ENCODE measurements at places on chromosomes 13 and 19.

- no peak for DNase-seq
Measured at GRCh38 chr19:29372461-29372860, 153.3 kb upstream of the VSTM2B start.

- no peak for DNase-seq
Measured at GRCh38 chr13:113002206-113002912, 33.3 kb downstream of the MCF2L start.

DNA sequence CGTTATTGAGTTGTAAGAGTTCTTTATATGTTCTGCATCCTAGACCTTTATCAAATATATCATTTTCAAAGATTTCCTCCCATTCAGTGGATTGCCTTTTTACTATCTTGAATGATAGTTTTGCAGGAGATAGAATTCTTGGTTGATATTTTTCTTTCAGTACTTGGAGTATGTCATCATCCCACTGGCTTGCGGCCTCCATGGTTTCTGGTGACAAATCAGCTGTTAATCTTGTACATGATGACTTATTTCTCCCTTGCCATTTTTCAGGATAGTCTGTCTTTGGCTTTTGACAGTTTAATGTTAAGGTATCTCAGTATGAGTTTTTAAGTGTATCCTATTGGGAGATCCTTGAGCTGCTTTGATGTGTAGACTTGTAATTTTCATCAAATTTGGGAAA lies 8.5 kb downstream of the ZNF557 start:
- DNase-seq: no peak

DNA sequence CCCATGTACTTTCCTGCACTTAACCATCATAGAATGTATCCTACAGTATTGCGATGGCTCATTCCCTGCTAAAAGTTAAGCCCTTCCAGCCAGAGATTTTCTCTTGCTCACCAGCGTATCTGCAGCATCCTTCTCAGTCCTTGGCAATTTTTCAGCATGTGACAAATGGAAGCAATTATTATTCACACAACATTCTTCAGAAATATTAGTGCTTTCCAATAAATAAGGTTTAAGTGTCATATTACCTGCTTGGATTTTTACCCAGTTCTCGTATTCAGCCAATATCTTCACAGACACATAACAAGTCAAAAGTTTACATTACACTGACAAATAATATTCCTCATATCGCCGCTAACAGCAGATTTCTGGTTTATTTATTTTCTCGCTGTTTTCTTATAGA lies 82.3 kb downstream of the POU4F1 start:
- DNase-seq: no peak

GRCh38 chr19:36668646-36669045 lies 2.0 kb upstream of the ZNF461 start:
- DNase-seq: no peak

DNA sequence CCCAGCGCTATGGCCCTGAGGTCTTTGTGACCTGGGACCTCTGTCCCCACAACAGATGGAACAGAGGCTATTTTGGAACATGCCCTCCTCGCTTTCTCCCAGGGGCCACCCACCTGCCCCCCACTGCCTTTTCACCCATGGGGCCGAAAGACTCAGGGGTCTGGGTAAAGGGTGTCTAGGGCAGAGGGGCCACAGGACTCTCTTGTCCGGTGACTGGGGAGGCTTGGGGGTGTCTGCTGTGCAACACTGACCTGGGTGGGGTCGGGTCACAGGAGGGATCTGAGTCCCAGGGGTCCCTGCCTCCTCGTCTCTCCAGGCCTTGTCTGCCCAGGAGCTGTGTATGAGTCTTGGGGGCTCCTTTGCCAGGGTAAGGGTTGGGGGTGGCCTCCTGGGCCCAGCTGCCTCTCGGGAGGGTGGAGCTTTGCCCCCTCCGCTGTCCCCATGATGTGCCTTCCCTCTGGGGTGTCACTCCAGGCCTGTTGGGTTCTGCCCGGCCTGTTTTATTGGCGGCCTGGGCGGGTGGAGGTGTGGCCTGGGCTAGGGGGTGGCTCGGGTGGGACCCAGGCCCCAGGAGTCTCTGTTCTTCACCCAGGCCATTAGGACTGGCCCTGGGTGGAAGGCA lies 2.1 kb downstream of the ARID3A start:
- DNase-seq: no peak

DNA sequence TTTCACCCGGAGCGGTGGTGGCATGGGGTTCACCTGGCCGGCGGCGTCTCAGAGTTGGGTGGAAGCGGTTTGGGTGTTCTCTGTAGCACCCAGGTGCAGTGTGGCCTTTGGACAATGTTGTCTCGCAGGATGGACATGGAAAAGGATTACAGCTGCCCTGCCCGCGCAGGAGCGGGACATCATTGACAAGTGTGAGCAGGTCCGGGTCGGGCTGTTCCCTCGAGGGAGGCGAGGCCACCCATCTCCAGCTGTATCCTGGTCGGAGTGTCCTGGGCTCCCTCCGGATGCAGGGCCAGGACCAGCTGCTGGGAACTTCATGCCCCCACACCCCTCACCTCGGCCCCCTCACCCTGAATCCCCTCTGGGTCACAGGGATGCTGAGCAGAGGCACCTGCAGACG lies 7.8 kb upstream of the ZNF14 start:
- DNase-seq: no peak

DNA sequence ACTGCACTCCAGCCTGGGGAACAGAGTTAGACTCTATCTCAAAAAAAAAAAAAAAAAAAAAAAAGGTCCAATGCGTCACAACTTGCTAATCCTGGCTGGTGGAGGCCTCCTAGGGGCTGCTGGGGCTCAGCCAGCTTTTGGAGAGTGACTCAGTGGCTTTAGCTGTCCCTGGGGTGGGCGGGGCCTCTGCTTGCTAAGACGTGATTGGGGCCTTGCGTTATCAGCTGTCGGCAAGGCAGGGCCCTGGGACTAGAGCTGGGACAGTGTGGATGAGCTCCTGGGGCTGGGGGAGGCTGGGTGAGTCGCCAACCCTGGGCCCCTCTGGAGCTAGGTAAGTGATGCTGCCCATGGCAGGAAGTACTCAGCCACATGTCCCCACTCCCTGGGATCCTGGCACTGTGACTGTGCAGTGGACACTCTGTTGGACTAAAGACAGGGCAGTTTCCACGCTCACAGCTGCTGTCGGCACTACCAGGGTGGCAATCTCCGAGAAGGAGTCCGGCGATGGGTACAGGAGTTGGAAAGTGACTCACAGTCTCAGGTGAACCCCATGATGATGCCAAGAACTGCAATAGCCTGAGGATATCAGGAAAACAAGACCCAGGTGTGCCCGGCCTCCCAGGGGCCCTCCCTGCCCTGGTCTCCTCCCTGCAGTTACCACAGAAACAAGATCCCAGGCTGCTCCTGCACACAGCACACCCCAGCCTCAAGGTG lies 32.2 kb downstream of the F2RL3 start:
- no peak for DNase-seq

GRCh38 chr13:73945871-73946270 lies 188.3 kb downstream of the KLF12 start:
- no peak for DNase-seq

DNA sequence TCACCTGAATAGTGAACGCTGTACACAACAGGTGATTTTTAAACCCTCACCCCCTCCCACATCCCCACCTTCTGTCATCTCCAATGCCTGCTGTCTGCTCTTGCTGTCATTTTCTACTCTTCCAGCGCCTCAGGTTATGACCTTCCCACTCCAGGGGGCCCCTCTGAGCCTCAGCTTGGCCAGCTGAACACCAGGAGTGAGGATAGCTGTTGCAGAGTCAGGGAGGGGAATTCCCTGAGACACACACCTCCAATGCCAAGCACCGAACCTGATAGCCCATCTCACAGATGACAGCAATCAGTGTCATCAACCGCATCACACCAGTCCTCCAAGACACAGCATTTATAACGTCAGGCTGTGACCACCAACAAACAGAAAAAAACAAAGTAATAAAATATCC lies 193.5 kb downstream of the ZNF536 start:
- DNase-seq: no peak

DNA sequence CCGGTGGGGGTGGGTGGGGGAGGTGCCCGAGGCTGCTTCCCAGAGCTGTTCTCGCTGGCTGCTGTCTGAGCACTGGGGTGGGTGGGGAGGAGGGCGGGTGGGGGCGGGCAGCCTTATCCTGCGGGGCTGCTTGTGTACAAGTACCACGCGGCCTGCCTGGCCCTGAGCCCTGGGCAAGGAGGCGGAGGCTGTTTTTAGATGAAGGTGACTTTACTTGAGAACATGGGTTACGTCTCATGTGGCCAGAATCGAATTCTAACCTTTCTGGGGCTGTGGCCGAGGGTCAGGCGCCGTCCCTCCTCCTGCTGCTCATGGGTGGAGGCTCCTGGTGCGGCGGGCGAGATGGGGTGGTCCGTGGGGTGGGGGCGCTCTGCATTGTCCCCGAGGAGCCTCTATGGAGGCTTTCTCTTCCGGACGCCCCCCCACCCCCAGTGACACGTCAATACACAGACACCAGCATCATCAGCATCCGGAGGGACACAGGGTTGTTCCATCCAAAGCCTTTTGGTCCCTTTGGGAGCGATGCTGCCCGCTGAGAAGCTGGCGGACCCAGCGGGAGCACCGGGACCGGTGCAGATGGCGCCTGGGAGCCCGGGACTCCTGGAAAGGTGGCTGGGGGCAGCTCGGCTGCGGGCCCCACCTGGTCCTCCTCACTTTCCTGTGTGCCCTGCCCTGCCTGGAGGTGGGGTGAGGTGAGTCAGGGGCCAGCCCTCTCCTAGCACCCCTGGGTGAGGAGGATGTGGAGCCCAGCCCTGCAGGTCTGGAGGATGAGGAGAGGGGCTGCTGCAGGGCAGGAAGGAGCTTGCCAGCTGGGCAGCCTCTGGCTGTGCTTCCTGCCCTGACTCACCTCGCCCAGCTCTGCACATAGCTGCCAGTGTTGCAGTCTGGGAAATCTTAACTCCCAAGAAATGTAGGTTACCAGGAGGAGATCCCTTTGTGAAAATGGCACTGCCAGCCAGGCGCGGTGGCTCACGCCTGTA lies 3.4 kb downstream of the BSG start:
- DNase-seq: peak; percentile 5

- DNase-seq: peak; percentile 85
Measured at GRCh38 chr19:54114340-54115108, 933 bp downstream of the TFPT start.

DNA sequence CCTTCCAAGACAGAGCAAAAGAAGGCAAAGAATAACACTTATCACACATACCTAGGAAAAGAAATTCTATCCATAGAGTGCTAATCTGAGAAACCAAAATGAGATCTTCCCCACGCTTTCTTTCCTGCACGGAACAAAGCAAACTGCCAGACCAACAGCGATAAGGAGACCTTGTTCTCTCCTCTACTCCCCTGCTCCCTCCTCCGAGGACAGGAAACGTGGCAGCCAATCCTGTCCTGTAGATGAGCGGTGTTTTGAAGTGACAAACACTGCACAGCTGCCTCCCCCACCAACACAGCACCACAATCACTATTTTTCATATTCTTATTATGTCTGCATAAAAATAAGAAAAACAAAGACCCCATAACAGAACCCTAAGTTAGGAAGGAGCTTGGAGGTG lies 113.9 kb upstream of the IRS2 start:
- DNase-seq: no peak

GRCh38 chr19:53068834-53069233 lies 24.3 kb downstream of the ERVV-2 start:
- no peak for DNase-seq

GRCh38 chr13:50991579-50992521 lies 82.3 kb downstream of the RNASEH2B start:
- DNase-seq: peak; percentile 65

DNA sequence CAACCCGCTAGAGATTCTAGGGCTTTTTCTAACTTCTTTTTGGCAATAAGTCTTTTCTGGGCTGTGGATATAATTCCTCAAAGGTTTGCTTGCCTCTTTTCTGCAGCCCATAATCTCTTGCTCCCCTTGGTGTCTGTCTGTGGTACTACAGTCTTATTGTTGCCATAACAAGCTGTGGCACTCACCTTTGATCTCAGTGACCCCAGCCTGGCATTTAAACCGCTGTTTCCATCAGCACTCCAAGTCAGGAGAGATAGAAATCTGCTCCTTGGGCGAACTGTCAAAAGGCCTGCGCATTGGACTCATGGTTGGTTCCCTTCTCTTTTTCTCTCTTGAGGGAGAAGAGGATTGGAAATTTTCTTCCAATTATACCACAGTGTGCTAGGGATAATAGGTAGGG lies 14.5 kb upstream of the MPHOSPH8 start:
- DNase-seq: peak; percentile 27

GRCh38 chr13:30618186-30618929 lies 638 bp downstream of the USPL1 start:
- peak; percentile 2 for DNase-seq

- no peak for DNase-seq
Measured at GRCh38 chr13:59363313-59363712, 800.4 kb downstream of the DIAPH3 start.

DNA sequence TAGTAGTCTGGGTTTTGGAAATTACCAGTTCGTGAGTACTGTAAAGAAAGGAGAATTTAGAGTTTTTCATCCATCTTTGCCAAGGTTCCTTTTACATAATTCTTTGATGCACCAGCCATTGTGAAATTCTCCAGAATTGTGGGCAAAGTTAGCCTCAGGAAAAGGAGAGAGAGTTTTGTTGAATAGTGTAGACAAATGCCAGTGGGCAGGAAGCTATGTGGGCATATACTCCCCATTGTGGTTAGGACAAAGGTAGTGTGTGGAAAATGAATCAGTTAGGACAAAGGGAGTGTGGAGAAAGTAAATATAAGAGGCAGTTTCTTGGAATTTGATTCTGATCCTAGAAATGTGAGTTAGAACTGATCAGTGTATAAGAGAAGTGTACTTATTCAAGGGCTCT lies 67.9 kb downstream of the PCCA start:
- peak; percentile 24 for DNase-seq

GRCh38 chr13:29903543-29903942 lies 53.1 kb upstream of the UBL3 start:
- no peak for DNase-seq

DNA sequence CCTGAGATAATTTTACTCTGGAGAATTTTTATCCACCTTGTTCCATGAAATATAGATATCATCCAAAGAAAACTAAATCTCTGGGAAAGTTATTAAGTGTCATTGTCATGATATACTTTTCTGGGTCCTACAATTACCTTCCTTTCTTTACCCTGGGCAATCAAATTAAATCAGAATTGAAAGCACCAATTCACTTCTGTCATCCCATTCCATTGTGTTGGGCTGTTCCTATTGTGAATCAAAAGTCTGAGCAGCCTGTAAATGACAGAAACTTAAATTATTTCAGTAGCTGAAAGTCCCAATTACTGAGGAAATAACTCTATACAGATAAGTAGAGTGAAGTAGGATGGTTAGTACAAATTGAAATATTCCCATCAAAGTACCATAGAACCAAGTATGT lies 1284.2 kb downstream of the EFNB2 start:
- no peak for DNase-seq

DNA sequence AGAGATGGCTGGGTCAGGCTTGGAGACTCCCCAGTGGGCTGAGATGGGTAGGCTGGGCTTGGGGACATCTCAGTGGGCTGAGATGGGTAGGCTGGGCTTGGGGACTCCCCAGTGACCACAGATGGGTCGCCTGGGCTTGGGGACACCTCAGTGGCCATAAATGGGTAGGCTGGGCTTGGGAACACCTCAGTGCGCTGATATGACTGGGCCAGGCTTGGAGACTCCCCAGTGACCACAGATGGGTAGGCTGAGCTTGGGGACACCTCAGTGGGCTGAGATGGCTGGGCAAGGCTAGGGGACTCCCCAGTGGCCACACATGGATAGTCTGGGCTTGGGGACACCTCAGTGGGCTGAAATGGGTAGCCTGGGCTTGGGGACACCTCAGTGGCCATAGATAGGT lies 12.8 kb downstream of the IQCN start:
- DNase-seq: no peak
